ENCODE measurements at places on chromosomes 7 and 10.

GRCh38 chr10:31484431-31485135, 165.6 kb downstream of the ZEB1 start:
- DNase-seq, result no peak

DNA sequence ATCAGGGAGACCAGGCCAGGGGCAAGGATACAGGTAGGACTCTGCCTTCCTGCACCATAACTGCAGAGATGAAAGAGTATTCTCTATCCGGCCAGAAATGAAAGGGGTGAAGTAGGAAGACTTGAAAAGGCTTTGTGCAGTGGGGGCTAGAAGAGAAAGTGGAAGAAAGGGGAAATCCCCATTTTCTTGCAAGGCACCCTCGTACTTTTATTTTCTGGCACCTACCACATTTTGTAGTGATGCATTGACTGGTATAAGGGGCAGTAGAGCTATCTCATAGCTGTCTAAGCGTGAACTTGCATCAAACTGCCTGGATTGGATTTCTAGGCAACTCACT, 752 bp upstream of the CAMK2G start:
- DNase-seq, result no peak

DNA sequence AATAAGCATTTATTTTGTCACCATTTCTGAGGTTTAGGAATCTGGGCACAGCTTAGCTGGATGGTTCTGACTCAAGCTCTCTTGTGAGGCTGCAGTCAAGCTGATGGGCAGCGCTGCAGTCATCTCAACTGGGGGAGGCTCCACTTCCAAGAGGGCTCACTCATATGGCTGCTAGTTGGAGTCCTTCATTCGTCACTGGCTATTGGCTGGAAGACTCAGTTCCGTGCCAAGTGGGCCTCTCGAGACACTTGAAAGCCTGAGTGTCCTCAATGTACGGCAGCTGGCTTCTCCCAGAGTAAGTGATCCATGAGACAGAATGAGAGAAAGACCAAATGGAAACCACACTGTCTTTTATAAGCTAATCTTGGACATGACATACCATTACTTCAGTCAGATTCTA, 21.6 kb upstream of the COL13A1 start:
- DNase-seq, result no peak

DNA sequence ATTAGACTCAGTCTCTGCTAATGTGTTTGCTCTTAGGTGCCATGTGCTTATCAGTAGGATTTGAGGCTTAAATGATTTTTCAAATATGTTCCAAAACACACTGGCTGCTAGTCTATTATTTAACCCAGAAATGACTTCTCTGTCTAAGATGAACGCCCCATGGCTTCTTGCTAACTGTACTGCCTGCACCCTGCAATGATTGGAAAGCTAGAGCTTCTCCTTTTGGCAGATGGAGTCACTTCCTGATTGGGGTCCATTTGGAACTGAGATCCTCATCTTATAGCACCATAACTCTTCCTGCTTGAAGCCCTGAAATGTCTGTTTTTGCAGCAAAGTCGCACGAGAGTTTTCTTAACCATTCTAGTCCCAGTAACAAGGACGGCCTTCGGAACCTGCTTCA, 186.5 kb upstream of the ADO start:
- no peak for DNase-seq

GRCh38 chr10:60870416-60870728, 73.6 kb downstream of the RHOBTB1 start:
- DNase-seq, result no peak

DNA sequence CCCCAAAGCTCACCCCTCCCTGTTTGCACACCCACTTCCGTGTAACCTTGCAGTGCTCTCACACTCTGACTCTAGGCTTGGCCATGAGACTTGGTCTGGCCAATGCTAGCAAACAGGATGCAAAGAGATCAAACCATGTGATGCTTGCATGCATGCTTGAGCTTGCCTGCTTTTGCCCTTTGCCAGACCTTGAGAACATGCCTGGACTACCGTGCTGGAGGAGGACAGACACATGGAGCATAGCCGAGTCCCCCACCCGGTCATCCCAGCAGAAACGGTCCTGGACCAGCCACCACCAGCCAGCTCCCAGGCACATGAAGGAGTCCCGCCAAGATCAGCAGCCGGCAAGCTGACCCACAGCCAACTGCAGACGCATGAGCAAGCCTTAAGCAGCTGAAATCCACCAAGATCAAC, 23.4 kb downstream of the PYROXD2 start:
- DNase-seq, result no peak

Data from activated T-helper 1 cell treated with Interleukin-2 at 50 U/mL for 16 hours (primary cell).